Activated CD4-positive, alpha-beta memory T cell treated with anti-CD3 and anti-CD28 coated beads, Interleukin-2, amount 10 ng/mL, durations not matched to agents 7 days and 5 days (primary cell): ENCODE measurements at places on chromosomes 1 and 21. TPM values are rescaled to one million over a fixed set of nuclear protein-coding genes. Genes with fewer than 3 reads are reported as not detected.
A peak's percentile ranks its signal among the peaks of the same experiment; 100 is the strongest.

- peaks cover 21% of the 10 kb centered on the region for H3K27me3 ChIP-seq
- H3K36me3 ChIP-seq, result no peaks in the 10 kb centered on the region
- no peak overlapping the region for H3K4me3 ChIP-seq
- no peak for DNase-seq
- no peak overlapping the region for H3K27ac ChIP-seq
Observed at GRCh38 chr1:103106426-103107341, 1.6 kb downstream of the COL11A1 start.

DNA sequence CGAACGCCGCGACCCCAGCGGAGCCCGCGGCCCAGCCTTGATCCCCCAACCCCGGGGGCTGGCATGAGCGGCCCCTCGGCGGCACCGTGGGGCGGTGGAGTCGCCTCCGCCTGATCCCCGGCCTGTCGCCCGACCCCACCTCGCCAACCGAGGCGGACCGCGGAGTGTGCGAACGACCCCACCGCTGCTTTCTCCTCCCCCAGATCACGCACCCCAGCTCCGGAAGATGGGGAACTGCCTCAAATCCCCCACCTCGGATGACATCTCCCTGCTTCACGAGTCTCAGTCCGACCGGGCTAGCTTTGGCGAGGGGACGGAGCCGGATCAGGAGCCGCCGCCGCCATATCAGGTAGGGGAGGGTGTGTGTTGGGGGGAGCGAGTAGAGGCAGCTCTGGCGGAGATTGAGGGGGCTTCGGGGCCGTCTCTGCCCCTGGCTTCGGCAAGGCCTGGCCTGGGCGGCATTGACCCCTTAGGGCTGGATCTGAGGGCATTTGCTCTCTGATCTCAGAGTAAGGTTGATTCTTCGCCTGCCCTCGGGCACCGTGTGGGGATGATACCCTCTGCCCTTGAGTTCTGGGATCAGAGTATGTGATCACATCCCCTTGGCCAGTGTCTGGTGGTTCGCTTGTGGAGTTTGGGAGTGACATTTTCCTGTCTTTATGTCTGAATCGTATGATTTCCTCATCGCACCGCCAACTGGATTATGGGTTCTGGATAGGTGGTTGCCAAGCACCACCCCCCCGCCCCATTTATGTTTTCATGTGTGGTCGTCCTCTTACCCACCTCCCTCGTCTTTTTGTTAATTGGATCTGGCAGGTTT, 668 bp downstream of the RNF11 start:
- peak; percentile 50 for DNase-seq
- peaks cover 37% of the 10 kb centered on the region for H3K4me1 ChIP-seq
- H3K27ac ChIP-seq, result no peak overlapping the region
- H3K4me3 ChIP-seq, result no peak overlapping the region
- no peaks in the 10 kb centered on the region for H3K27me3 ChIP-seq
- H3K36me3 ChIP-seq, result peaks cover 6% of the 10 kb centered on the region

DNA sequence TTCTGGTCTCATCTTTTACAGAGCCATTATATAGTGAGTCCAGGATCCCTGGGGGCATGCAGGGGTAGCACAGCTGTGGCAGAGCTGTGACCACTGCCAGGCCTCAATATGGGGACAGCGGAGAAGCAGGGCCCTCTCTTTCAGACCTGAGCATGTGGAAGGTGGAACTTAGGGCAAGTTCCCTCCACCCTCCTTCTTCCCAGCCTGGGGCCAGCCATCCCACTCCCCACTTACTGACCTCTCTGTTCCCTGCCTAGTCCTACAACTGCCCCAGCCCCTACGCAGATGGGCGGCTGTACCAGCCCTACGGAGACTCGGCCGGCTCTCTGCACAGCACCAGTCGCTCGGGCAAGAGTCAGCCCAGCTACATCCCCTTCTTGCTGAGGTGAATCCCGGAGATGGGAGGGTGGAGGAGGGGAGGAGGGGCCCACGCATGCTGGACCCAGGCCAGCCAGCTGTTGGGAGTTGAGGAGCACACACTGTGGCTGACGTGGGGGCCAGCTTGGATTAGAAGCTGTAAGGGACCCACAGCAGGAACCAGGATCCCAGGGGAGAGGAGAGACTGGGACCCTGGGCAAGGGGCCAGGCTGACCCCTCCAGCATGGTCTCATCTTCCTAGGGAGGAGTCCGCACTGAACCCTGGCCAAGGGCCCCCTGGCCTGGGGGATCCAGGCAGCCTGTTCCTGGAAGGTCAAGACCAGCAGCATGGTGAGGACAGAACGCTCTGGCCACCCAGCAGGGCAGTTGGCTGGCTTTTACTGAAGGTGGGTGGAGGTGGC, 10.7 kb downstream of the PSRC1 start:
- no peak overlapping the region for H3K27ac ChIP-seq
- no peak overlapping the region for H3K4me3 ChIP-seq
- no peaks in the 10 kb centered on the region for H3K27me3 ChIP-seq
- peaks cover 15% of the 10 kb centered on the region for H3K4me1 ChIP-seq
- H3K36me3 ChIP-seq, result no peaks in the 10 kb centered on the region
- DNase-seq, result no peak

DNA sequence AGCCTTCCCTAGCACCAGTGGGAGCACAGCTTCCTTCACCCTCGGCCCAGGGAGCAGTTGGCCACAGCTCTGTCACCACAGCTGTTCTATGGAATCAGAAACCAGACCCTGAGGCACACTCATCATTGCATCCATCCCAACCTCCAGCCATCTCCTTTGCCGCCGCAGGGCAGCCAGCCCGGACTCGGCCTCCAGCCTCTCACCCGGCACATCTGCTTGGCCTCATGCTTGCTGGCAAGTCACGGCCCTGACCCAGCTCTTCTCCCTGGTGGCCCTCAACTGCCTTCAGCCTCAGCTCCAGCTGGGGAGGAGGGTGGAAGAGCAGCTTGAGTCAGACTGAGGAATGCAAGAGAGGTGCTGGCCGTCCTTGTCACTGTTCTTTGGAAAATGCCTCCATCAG, 59.8 kb downstream of the TOR1AIP2 start:
- no peaks in the 10 kb centered on the region for H3K36me3 ChIP-seq
- no peak for DNase-seq
- peaks cover 3% of the 10 kb centered on the region for H3K27me3 ChIP-seq
- no peak overlapping the region for H3K27ac ChIP-seq

DNA sequence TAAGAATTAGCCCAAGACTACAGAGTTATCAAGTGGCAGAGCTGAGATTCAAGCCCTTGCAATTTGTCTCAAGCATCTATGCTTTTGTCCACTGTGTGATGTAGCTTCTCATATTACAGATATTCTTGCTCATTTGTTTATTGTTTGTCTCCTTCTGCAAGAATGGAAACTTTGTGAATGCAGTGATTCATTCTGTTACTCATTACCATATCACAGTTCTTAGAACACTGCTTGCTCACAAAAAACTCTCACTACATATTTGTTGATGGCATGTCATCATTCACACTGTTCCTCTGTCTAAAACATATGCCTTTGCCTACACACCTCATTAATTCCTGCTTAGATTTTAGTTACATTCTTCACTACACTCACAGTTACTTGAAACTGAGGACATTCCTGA, 1198.9 kb downstream of the PLA2G4A start:
- no peak overlapping the region for H3K27ac ChIP-seq
- H3K27me3 ChIP-seq, result no peaks in the 10 kb centered on the region
- no peak for DNase-seq
- no peaks in the 10 kb centered on the region for H3K4me1 ChIP-seq

GRCh38 chr1:216193839-216194443, 229.3 kb downstream of the USH2A start:
- DNase-seq, result no peak
- no peaks in the 10 kb centered on the region for H3K4me1 ChIP-seq
- H3K36me3 ChIP-seq, result no peaks in the 10 kb centered on the region
- no peak overlapping the region for H3K4me3 ChIP-seq
- H3K27ac ChIP-seq, result no peak overlapping the region

SLC2A5 gene
- not detected for total RNA-seq
